ENCODE measurements at places on chromosomes 7 and 10.

- no peak for DNase-seq
Observed at GRCh38 chr7:80313067-80313626, 178.5 kb downstream of the GNAI1 start.

DNA sequence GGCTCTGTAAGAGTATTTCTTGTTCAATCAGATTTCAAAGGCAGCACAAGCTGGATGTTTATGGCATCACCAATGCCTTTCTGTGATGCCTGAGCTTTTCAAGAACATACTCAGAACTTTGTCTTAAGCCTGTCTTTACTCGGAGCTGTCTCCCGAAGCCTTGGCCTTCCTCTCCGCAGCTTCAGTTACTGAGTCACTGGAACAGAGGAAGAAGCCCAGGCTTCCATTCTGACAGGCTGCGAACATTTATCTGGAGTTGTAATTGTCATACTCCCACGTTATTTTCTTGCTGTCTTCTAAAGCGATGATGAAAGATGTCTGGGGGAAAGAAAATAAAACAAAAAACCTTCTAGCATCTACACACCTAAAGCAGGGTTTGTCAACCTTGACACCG lies 43.9 kb downstream of the GRK5 start:
- DNase-seq, result no peak

GRCh38 chr10:97399843-97400545 lies 1.1 kb downstream of the RRP12 start:
- DNase-seq, result peak; percentile 38

DNA sequence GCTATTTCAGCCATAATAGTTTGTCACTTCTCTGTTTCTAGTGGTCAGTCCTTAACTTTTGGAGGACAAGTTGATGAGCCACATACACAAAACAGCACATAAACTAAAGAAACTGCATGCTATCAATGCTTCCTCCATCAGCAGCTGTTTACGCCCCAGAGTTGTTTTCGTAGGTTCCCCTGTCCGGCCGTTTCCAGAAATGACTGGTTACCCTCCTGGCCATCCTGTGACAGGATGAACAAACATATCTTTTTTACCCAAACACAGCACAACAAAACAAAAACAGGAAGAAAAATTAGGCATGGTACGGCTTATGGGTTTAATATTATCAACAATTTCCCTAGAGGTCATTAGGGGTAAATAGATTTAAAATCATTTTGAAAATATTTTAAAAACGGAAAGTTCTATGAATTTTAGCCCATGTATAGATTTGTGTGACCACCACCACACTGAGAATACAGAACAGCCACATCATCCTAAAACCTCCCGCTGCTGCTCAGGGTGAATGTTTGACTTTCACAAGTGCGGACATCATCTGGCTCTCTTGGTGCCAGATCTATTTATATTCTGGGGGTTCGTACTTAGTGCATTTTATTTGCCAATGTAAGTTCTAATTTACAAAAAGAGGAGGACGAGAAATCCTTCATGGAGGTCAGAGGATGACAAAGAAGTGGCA lies 74.8 kb downstream of the HIPK2 start:
- no peak for DNase-seq

- no peak for DNase-seq
Observed at GRCh38 chr10:35659456-35659855, 17.4 kb upstream of the FZD8 start.

GRCh38 chr7:157780721-157781120 lies 443.9 kb downstream of the DNAJB6 start:
- DNase-seq, result no peak

DNA sequence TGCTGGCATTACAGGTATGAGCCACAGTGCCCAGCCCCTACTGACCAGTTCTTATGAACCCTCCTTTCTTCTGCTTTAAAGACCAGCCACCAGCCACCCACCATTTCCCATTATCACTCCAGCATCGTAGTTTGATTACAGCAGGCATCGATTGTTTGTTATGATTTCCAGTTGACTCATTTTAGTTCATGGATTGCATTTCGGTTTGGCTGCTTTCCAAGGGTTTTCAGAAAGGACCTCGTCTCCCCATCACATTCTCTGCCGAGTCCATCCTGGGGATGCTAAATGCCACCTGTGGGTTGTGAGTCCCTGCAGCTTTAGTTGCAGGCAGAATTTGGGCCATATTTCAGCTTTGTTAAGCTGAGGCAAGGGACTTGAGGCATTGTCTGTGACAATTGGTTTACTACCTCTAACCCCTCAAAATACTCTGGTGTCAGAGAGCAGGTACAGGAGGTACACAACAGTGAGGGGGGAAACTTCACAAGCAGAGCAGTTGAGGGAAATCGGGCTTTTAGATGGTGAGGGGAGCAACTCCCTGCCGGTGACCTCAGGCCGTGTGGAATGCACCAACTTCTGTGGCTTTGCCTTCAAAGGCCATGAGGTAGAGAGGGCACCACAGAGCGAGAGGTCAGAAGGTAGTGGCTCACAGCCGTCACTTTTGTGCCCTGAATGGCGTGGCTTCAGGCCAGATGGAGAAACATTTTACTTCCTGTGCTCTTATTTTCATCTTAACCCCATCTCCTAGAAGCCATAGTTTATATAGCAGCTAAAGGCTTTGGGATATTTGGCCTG lies 203.8 kb downstream of the CCDC3 start:
- DNase-seq, result no peak

GRCh38 chr7:155985518-155986250 lies 173.4 kb upstream of the SHH start:
- no peak for DNase-seq

DNA sequence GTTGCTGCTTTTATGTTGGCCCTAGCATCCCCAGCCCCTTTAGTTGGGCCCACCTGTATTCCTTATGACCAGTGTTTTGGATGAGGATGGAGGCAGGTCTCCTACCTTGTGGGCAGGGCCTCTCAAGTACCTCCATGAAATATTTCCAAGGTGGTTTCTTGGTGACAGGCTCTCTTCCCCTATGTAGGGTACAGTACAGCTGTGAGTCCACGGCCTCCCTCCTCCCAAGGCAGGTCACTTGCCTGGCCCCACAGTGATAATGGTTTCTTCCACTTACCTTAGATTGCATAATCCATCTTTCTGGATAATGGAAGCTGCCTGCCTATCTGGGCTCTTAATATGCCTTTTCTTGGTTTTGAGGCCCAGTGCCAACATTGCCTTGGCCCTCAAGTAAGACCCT lies 110.4 kb downstream of the NT5C2 start:
- no peak for DNase-seq

DNA sequence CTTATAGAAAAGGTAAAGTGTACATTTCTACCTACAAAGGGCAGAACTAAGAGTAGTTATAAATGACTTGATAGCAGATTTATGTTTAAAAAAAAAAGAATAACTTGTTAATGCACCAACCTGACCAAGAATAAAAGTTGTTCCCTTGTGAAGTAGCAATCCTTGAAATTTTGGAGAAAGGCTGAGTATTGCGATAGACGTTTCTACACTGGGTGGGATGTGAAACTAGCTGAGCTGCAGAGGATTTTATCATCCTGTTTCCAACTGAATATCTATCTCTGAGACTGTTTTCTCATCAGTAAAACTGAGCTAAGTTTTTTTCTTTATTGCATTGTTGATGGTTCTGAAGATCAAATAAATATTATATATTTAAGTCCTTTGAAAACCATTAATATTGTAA lies 14.6 kb downstream of the MDFIC start:
- DNase-seq, result no peak

- no peak for DNase-seq
Observed at GRCh38 chr7:128827248-128827958, 2.8 kb upstream of the FLNC start.

GRCh38 chr10:47152861-47153349 lies 147.1 kb upstream of the GDF10 start:
- DNase-seq, result no peak

DNA sequence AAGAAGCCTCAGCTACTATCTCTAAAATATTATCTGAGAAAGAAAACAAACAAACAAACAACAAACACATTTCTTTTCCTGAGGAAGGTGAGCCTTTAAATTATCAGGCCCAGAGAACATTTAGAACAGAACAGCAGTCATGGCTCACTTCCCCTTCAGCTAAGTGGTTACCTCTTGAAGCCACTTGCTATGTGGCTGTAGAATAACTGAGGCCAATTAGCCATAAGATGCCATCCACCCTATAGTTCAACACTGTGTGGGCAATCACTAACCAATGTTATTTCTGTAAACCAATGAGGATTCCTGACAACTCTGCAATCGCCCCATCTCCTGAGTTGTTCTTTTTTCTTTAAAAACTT lies 3.7 kb upstream of the UPP1 start:
- DNase-seq, result no peak

DNA sequence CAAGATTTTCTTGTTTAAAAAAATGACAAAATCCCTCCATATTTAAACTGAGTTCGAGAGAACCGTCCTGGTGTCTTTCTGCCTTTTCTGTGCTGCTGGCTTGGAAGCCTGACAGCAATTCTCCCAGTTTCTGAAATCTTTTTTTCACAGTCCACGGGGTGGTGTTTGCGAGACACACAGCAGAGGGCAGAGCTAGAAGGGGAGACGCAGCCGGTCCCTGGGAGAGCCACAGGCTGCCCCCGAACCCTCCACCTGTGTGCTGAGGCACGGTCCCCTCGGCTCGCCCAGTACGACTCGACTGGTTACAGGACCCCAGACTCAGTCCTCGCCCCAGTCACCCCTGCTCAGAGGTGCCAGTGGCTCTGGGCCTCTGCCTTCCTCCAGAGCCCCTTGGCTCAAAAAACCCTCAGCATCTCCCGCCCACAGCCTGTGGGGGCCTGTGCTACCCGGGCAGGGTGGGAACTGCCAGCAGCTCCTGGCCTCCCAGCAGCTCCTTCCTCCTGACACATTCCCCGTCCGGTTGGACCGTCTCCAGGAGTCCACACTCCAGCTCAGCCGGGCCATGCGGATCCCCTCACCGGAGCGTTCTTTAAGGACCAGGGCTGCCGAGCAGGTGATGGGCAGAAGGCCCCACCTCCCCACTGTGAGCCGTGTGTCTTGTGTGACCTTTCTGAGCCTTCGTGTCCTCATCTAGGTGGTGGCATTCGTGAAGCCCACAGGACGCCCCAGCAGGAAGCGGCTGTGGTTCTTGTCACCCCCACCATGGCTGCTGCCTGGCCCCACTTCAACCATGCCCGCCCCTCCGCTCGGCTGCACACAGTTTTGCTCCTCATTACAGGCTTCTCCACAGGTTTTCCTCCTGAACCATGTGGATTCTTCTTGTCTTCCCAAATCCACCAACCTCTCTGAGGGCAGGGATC lies 52.3 kb upstream of the EN2 start:
- no peak for DNase-seq

DNA sequence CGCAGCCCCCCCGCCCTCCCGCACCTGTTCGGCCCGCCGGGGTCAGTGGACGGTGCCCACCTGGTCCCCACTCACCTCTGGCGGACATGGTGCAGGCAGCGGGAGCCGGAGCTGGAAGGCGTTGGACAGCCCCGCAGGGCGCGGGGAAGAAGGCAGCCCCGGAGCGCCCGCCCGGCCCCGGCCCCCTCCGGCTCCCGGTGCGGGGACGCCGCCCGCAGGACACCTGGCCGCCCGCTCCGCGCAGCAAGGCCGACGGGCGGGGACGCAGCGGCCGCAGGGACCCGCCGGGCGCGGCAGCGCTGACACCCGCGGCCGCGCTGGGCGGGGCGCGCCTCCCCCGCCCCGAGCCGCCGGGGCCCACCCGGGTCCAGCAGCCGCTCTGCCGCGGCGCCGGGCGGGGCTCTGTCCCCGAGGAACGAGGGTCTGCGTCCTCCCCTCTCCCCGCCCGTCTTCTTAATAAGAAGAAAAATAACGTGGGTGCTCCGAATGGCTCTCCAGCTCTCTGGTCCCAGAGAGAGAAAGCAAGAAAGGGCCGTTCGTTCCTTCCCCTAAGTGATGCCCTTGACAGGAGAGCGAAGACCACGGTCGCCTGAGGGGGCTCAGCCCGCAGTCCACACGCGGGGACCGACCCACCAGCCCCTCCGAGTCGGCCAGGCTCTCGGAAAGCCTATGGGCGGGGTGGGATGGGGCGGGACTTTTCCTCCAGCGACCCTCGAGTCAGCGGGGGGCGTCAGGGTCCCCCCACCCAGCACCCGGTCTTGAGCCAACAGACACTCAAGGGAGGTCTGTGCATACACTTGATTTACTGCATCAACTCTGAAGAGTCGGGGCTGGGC lies 53.4 kb upstream of the FHIP2A start:
- no peak for DNase-seq

DNA sequence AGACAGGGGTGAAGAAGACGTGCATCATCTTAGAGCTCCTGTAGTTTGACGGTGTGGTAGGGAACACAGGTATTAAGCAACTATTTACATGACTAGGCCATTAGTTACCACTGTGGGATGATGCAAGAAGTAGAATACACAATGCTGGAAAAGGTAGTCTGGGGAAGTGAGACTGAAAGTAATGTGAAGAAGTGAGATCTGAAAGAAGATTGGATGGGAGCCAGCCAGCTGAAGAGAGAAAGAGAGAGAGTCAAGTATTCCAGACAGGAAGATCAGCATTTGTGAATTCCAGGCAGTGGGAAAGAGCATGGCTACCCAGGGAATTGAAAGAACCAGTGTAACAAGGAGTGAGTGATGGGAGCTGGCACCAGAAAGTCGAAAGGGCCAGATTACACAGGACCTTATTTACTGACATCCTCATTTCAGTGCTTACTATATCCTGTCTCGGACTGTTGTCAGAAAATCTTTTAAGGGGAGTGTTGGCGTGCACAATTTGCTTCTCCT lies 4.0 kb upstream of the CFAP58 start:
- DNase-seq, result no peak

- no peak for DNase-seq
Observed at GRCh38 chr10:23070913-23071218, 24.5 kb upstream of the MSRB2 start.

- no peak for DNase-seq
Observed at GRCh38 chr7:46257761-46258448, 336.8 kb upstream of the IGFBP3 start.

DNA sequence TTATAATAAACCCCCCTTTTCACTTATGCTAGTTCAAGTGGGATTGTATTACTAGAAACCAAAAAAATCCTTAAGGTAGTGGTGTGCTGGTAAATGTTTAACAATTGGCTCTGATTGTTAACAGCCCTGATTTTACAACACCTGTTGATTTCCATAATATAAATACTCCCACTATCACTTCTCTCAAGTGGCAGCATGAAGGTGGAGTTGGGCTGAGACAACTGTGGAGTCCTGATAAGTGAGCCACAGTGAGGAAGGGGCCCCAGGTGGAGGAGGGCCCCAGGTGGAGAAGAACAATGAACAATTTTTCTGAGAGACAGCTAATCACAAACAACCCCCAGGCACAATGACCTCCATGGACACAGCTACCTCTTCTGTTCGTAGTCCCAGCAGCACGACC lies 26.4 kb downstream of the SSMEM1 start:
- no peak for DNase-seq

DNA sequence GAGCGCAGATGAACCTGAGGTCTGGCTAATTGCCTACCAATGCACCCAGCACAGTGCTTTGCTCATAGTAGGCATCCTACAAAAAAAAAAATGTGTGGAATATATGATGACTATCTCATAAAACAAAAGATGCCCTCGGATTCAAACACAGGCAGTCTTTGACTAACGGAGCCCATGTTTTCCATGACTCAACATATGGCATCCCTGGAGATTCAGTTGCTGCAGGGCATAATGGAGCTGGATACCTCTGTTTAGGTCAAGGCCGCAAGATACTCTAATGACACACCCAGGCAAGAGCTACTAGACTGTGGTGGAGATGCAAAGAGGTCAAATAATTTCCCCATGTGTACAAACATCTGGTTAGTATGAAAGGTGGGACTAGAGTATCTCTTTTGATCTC lies 16.3 kb downstream of the CUBN start:
- DNase-seq, result no peak

Measured in T-helper 1 cell (primary cell).